ENCODE measurements at places on chromosomes 1 and 21. TPM values are rescaled to one million over a fixed set of nuclear protein-coding genes. Genes with fewer than 3 reads are reported as not detected.

The PADI2 gene
- total RNA-seq: 0.16 TPM

The TCP10L gene
- total RNA-seq: 2.2 TPM

The LIN28A gene
- total RNA-seq: 455 TPM

The TRIM46 gene
- 9.8 TPM for total RNA-seq

The SSX2IP gene
- 24.4 TPM for total RNA-seq

The TTC22 gene
- not detected for total RNA-seq

- H3K27me3 ChIP-seq: no peaks in the 10 kb centered on the region
- peaks cover 34% of the 10 kb centered on the region for H3K4me1 ChIP-seq
- DNase-seq: no peak
- peak overlapping the region; percentile 60 for H3K27ac ChIP-seq
These were observed 4.4 kb upstream of the PHC2 start for GRCh38 chr1:33435096-33435820.

- DNase-seq: no peak
- peak overlapping the region; percentile 50 for H3K27ac ChIP-seq
- H3K27me3 ChIP-seq: peaks cover 54% of the 10 kb centered on the region
- H3K4me1 ChIP-seq: peaks cover 73% of the 10 kb centered on the region
- peak overlapping the region; percentile 34 for H3K4me3 ChIP-seq
These were observed 152.4 kb downstream of the PRDM16 start for GRCh38 chr1:3221112-3222041.

DNA sequence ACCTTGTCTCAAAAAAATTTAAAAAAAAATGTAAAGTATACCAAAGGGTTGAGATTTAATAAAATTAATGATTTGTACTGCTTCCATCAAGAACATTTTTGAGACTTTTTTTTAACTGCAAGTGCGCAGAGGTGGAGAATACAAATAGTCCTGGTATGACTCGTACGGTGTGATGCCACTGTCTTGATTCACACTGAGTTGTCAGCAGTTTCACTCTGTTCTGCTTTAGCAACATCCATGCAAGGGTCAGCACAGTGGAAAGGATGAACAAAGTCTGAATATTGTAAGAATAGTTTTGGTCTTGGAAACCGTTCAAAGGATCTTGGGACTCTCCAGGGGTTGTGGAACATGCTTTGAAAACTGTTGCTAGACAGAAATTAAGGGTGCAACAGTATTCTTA lies 40.2 kb downstream of the EXO1 start:
- no peak overlapping the region for H3K27ac ChIP-seq
- H3K4me3 ChIP-seq: no peak overlapping the region
- peaks cover 9% of the 10 kb centered on the region for H3K36me3 ChIP-seq
- no peaks in the 10 kb centered on the region for H3K27me3 ChIP-seq
- H3K4me1 ChIP-seq: no peaks in the 10 kb centered on the region

DNA sequence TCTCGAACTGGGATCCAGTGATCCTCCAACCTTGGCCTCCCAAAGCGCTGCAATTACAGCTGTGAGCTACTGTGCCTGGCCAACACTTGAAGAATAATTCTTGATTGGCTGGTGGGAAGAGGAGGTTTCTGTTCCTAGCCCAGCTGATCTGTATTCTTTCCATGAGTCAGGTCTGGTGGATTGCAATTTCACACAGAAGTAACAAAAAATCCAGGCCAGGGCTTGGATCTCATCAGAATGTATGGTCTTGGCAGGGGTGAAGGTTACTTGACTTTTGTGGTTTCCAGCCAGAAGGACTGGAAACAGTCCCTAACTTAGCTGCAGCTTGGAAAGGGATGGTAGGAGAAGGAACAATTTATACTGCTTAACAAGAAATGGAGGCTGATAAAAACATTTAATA lies 5.1 kb upstream of the HP1BP3 start:
- no peak for DNase-seq
- H3K4me1 ChIP-seq: peaks cover 11% of the 10 kb centered on the region
- H3K4me3 ChIP-seq: no peak overlapping the region
- H3K36me3 ChIP-seq: no peaks in the 10 kb centered on the region
- H3K27ac ChIP-seq: no peak overlapping the region

GRCh38 chr1:110879758-110880606 lies 7.0 kb downstream of the CD53 start:
- no peaks in the 10 kb centered on the region for H3K36me3 ChIP-seq
- H3K27ac ChIP-seq: no peak overlapping the region
- H3K4me3 ChIP-seq: no peak overlapping the region
- no peak for DNase-seq
- peaks cover 39% of the 10 kb centered on the region for H3K27me3 ChIP-seq

DNA sequence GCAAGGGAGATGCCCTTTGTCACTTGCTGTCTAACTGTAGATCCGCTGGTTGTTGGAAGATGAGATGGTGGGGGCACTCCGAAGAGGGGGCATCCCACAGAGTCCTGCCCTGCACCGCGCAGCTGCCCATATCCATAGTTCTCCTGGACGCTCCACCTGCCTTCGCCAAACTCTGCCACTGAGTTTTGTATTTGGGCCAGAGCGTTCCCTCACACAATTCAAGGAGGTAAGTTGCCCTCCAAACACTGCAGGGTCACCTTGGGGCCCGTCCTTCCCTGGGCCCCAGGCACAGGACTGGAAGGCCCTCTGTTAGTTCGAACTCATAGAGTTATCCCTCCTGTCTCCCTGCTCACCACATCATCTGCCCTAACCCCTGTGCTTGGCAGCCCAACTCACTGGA lies 22.1 kb downstream of the HYI start:
- DNase-seq: no peak
- peaks cover 20% of the 10 kb centered on the region for H3K36me3 ChIP-seq
- H3K27me3 ChIP-seq: no peaks in the 10 kb centered on the region
- no peak overlapping the region for H3K27ac ChIP-seq
- no peak overlapping the region for H3K4me3 ChIP-seq

- H3K36me3 ChIP-seq: no peaks in the 10 kb centered on the region
- no peaks in the 10 kb centered on the region for H3K4me1 ChIP-seq
- peak overlapping the region; percentile 75 for H3K27ac ChIP-seq
- no peak for DNase-seq
- H3K4me3 ChIP-seq: no peak overlapping the region
- peaks cover 20% of the 10 kb centered on the region for H3K27me3 ChIP-seq
These were observed 10.7 kb downstream of the WNT3A start for GRCh38 chr1:228017356-228018124.

- peaks cover 7% of the 10 kb centered on the region for H3K36me3 ChIP-seq
- no peak overlapping the region for H3K4me3 ChIP-seq
- no peak for DNase-seq
- no peak overlapping the region for H3K27ac ChIP-seq
These were observed 58.0 kb downstream of the SDCCAG8 start for GRCh38 chr1:243313635-243314536.

- no peaks in the 10 kb centered on the region for H3K36me3 ChIP-seq
- H3K27ac ChIP-seq: no peak overlapping the region
- H3K4me1 ChIP-seq: peaks cover 16% of the 10 kb centered on the region
These were observed 63.5 kb downstream of the ATP1A1 start for GRCh38 chr1:116436611-116436970.

DNA sequence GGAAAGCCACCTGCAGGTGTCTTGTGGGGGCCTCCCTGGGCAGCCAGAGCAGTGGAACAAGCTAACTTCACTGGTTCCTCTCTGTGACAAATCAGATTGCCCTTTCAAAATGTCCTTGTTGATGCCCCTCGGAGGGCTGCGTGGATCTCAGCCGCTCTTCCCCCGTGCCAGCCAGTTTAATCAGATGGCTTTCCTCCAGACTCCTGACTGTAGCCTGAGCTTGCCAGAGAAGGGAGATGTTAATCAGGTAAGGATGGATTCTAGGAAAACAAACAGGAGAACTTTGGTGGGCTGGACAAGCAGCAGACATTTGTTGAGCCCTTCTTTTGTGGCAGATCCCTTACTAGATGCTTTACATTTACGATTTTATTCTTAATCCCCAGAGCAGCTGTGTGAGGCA lies 88.2 kb downstream of the DMRTA2 start:
- no peak for DNase-seq
- no peaks in the 10 kb centered on the region for H3K36me3 ChIP-seq
- H3K4me1 ChIP-seq: peaks cover 3% of the 10 kb centered on the region
- no peak overlapping the region for H3K27ac ChIP-seq
- no peak overlapping the region for H3K4me3 ChIP-seq

DNA sequence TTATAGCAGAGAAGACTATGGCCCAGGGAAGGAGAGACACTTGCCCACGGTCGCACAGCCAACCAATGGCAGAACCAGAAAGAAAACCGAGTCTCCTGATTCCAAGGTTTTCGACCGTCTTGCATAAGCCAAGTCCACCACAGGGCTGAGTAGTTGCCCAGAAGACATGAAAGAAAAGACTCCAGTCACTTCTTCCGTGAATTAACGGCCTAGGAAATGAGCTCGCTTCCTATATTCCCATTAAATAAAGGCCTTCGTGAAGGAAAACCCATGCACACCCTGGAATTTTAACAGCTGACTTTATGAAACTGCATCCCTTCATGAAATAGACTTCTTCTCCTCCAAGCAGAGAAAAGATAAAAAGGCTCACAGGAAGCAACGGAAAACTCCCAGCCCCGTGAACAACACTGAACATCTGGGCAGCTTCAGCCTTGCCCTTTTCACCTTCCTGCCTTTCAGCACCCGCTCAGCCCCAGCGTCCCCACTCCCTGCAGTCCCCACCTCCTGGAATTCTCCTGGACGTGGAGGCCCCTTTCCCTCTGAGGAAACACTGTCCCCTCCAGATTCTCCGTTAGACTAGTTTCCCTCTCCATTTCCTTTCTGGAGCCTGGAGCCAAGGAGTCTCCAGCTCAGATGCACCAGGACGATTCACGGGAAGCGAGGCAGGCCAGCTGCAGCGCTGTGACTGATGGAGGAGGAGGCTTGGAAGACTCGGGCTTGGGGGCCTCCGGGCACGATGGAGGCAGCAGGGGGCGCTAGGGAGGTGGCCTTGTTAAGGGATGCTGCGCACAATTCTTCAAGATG lies 2.7 kb upstream of the MYOC start:
- H3K4me3 ChIP-seq: peak overlapping the region; percentile 35
- peaks cover 17% of the 10 kb centered on the region for H3K4me1 ChIP-seq
- H3K36me3 ChIP-seq: no peaks in the 10 kb centered on the region
- peak; percentile 70 for DNase-seq
- H3K27me3 ChIP-seq: no peaks in the 10 kb centered on the region

DNA sequence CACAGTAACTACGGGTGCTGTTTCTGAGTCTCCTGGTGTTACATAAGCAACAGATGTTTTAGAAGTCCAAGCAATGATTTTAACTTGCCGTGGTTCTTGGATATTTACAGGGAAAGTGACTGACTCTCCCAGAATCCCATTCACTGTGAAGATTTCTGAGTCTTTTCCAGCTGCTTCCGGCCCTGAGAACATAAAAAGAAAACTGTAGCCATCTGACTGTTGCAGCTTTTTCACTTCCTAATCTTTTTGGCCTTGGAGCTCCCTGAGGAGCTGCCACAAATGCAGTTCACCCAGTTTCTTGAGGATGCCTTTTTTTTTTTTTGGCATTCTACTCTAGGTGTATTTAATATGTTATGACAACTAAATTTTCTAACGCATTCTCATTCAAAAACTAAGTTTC lies 13.7 kb downstream of the CD84 start:
- no peaks in the 10 kb centered on the region for H3K4me1 ChIP-seq
- no peak for DNase-seq
- H3K27ac ChIP-seq: no peak overlapping the region

- H3K36me3 ChIP-seq: peaks cover 6% of the 10 kb centered on the region
- peaks cover 46% of the 10 kb centered on the region for H3K4me1 ChIP-seq
- H3K4me3 ChIP-seq: peak within 1 kb of the TSS; percentile 97
- DNase-seq: peak; percentile 80
- H3K27me3 ChIP-seq: peaks cover 41% of the 10 kb centered on the region
These were observed at the start of the genes ANKRD34A and POLR3GL for GRCh38 chr1:145964328-145965118. ANKRD34A (minus strand) TSS chr1:145964575; CDS start chr1:145961759, 2,816 bp downstream. POLR3GL (plus strand) TSS chr1:145964690; CDS start chr1:145974866, 10,176 bp downstream.

- no peaks in the 10 kb centered on the region for H3K36me3 ChIP-seq
- DNase-seq: no peak
- H3K4me3 ChIP-seq: no peak overlapping the region
These were observed 2.7 kb upstream of the TIE1 start for GRCh38 chr1:43298055-43298454.

- DNase-seq: no peak
- H3K4me3 ChIP-seq: no peak overlapping the region
- H3K4me1 ChIP-seq: no peaks in the 10 kb centered on the region
- no peak overlapping the region for H3K27ac ChIP-seq
- H3K36me3 ChIP-seq: no peaks in the 10 kb centered on the region
These were observed 35.3 kb downstream of the NIPAL3 start for GRCh38 chr1:24450857-24451397.

GRCh38 chr1:155123801-155124200 lies 3.9 kb upstream of the EFNA1 start:
- H3K27me3 ChIP-seq: peaks cover 90% of the 10 kb centered on the region
- no peak overlapping the region for H3K4me3 ChIP-seq
- H3K4me1 ChIP-seq: peaks cover 22% of the 10 kb centered on the region
- H3K27ac ChIP-seq: no peak overlapping the region

DNA sequence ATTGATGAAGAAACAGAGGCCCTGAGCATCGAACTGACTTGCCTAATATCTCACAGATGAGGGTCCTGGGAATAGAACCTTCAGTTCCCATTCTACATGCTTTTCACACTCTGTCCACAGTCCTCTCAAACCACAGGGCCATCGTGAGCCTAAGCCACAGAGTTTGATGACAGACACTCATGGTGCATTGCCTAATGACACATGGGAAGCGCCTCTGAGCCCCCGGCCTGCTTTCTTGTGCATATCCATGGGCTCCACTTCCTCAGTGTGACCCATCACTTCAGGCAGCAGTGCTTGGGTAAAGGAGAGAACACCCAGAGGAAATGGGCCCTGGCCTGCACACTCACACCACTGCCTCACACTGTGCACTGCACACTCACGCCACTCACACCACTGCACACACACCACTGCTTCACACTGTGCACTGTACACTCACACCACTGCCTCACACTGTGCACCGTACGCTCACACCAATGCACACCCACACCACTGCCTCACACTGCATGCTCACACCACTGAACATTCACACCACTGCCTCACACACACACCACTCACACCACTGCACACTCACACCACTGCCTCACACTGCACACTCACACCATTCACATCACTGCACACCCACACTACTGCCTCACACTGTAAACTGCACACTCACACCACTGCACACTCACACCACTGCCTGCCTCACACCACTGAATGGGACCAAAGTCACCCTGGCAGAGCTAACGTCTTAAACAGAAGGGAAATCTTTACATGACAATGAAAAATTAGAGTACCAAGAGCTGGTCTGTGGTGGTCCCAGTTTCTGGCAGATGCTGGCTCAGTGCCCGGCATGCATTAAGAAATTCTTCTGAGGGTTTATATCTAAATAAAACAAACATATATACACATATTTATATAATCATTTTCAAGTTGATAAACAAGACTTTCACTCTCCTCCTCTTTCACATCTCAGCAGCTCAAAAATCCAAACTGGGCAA lies 53.0 kb downstream of the KANK4 start:
- H3K4me1 ChIP-seq: peaks cover 7% of the 10 kb centered on the region
- DNase-seq: no peak
- H3K27me3 ChIP-seq: no peaks in the 10 kb centered on the region

- peaks cover 2% of the 10 kb centered on the region for H3K27me3 ChIP-seq
- H3K4me1 ChIP-seq: no peaks in the 10 kb centered on the region
- peaks cover 2% of the 10 kb centered on the region for H3K36me3 ChIP-seq
These were observed 214.9 kb downstream of the HLX start for GRCh38 chr1:221093903-221094791.

Measured in neural crest cell (in vitro differentiated cells).